Activated CD4-positive, alpha-beta T cell treated with anti-CD3 and anti-CD28 coated beads, Interleukin-2, amount 50 U/mL, for 24 hours (primary cell): ENCODE measurements at places on chromosomes 2 and 18.
A peak's percentile ranks its signal among the peaks of the same experiment; 100 is the strongest.

- DNase-seq = no peak
Measured at GRCh38 chr2:233857511-233858141, 3.3 kb upstream of the HJURP start.

DNA sequence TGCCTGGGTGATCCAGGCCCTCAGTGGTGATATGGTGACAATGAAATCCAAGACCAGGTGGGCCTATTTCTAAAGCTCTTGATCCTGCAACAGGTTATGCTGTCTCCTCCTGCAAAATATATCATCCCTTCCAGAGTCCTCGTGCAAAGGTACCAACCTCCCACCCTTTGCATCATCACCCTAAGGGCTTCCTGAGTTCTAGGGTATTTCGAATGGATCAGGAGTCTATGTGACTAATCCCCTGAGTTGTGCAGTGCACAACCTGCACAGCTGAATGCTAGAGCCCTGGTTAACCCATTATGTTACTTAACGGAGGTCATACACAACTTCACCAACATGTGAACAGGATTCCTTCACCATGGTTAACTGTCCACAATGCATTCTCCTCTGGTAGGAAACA is 13.4 kb upstream of the NPAS2 start:
- DNase-seq = no peak

- DNase-seq = no peak
Measured at GRCh38 chr2:219514196-219514761, at the start of gene ASIC4. TSS of gene ASIC4 (plus strand) at chr2:219514482. CDS start at chr2:219514725, 243 bp downstream.

DNA sequence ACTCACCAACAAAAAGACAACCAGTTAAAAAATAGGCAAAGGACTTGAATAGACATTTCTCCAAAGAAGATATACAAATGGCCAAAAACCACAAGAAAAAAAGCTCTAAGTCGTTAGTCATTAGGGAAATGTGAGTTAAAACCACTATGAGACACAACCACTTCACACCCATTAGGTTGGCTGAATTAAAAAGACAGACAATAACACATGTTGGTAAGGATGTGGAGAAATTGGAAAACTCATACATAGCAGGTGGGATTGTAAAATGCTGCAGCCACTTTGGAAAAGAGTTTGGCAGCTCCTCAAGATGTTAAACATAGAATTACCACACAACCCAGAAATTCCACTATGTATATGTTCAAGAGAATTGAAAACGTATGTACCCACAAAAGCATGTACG is 117.6 kb upstream of the SPATS2L start:
- DNase-seq = no peak

DNA sequence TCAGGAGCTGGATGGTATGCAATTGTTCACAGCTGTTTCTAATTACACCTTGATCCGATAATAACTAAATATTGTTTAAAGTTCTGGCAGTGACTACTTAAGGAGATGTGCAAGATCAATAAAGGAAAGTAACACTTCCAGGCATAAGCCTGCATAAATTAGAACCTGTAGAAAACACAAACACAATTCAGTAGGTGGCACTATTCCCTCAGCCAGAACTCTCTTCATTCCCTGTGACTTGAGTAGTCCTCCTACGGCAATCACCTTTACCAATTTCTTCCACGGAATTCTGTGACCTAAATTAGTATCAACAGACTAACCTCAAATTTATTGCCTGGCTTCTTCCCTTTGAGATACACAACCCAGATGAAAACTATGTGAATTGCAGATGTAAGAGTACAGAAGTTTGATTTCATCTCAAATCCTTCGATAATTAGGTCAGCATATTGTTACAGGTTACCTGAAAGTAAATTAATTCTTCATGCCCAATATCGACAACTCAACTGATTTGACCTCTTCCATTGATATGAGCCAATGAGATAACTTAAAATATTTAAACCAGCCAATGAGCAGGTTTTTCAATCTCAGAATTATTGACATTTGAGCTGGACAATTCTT is 137.8 kb downstream of the PID1 start:
- no peak for DNase-seq

- no peak for DNase-seq
Measured at GRCh38 chr18:49859021-49859359, 45.7 kb upstream of the ACAA2 start.

- DNase-seq = no peak
Measured at GRCh38 chr2:203650860-203651613, 55.4 kb upstream of the CD28 start.

DNA sequence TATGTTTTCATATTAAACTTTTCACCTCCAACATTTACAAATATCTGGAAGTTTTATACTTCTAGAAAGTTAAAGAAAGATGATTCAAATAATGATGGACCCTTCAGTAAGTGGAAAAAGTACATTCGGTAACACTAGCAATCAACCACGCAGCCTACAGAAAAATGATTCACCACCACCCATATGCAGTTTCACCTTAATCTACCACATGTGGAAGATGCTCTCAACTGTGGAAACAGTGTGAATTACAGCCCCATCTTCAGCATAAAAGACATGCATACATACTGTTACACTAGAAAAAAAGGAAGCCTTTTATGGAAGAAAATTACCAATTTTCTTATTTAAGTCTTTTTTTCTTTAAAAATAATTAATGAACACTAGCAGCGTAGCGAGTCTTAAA is 1.1 kb downstream of the SLC38A11 start:
- no peak for DNase-seq

DNA sequence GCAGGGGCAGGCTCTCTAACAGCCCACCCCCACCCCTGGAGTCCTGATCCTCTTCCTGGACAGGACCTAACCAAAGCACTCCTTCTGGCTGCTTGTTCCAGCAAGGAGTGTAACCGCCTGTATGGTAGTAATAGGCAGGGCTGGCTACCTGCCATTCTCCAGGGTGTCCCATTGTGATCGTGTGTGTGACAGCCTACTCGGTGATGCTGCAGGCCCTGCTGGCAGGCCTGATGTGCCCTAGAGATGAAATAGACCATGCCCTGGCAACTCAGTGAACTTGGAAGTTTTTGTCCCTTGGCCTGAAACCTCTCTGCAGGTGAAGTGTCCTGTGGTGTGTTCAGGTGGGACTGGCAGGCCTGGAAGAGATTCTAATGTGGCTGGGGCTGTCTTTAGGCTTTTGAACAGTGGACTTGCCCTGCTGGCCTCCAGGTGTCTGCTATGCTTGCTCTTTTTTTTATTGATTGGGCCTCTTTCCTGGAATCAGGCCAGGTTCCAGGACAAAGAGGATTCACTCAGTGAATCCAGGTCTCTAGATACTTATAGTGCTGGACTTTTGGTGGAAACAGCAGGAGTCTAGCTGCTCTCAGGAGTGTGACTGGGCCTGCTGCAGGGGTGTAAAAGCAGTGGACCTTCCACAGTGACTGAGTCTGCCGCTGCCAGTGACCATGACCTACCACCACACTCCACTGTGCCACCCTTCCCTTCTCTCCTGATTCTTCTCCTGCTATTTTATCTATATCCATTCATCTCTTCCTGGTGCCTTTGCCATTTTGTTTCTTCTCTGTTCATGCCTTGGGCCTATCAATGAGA is 132.1 kb downstream of the CTIF start:
- DNase-seq = no peak

DNA sequence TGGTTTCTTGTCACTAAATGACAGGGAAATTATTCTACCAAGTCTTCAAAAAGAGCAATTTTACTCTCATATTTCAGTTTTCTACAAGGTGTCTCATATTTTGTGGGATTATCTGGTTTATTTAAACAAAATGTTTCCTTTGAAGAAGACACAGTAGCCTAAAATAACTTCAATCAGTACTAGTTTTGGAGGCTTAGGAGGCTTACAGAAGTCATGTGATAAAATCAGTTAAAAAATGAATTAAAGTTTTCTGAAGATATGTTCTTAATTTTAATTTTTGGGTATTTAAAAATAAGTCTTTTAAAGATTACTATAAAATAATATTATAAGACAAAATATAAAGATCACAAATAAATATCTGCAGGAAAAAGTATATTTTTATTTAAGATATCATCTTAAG is 95.9 kb downstream of the XIRP2 start:
- no peak for DNase-seq

DNA sequence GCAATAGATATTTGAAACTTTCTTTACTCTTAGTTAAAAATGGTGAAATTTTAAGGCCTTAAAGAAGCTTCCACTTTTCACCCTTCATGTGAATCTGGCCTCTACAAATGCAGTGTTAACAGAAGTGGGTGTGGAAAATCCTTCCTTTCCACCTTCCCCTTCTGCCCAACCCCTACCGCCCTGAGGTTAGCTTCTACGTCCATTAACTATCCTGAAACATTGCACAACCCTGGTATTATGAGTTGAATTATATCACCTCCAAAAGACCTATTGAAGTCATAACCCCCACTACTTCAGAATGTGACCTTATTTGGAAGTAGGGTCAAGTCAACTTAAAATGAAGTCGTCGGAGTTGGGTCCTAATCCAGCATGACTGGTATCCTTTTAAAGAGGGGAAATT is 80.8 kb upstream of the ACSL3 start:
- DNase-seq = no peak

- no peak for DNase-seq
Measured at GRCh38 chr2:120983344-120983743, 247.7 kb downstream of the GLI2 start.

- DNase-seq = no peak
Measured at GRCh38 chr2:43185146-43185545, 41.3 kb downstream of the ZFP36L2 start.

GRCh38 chr2:165191096-165191728 is 12.6 kb downstream of the SCN3A start:
- DNase-seq = no peak

DNA sequence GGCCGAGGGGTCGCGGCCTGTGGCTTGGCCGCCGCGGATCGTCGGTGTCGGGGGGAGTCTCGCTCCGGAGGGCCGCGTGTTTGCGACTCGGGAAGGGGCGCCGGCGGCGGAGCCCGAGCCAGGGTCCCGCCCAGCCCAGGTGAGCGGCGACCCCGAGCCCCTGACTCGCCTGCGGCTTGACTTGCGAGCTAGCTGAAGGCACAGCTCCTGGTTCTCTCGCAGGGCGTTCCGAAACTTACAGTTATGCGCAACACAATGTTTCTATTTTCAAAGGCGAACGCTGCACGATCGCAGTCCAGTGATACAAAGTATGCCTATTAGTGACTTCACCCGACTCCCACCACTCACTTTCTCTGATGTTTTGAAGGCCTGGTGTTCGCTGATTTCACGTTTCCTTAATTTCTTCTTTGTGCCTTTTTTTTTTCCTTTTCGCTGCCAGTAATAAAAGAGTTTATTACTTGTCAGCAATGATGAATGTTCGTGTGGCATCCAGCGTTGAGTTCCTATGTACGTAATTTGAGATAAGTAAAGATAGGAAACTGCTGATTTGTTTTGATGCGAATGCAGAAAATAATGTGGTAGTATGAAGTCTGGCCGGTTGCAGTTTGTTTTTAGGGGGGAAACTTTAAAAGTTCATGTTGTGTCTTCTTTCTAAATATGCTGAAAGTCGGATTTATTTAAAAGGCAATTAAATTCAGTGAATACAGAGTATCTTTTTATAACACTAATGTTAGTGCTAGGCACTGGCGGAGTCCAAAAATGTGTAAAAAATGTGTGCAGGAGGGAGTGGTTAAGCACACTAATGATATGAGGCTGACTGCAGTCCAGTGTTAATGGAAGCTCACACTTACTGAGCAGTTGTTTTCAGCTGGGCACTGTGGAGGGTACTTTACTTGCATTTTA is 706 bp downstream of the UBXN2A start:
- DNase-seq = peak; percentile 34

GRCh38 chr18:80068571-80069272 is 34.5 kb downstream of the RBFA start:
- DNase-seq = no peak
